ENCODE measurements at places on chromosomes 3 and 15.

- no peak for DNase-seq
Measured at GRCh38 chr3:149421764-149422163, 44.3 kb upstream of the TM4SF1 start.

DNA sequence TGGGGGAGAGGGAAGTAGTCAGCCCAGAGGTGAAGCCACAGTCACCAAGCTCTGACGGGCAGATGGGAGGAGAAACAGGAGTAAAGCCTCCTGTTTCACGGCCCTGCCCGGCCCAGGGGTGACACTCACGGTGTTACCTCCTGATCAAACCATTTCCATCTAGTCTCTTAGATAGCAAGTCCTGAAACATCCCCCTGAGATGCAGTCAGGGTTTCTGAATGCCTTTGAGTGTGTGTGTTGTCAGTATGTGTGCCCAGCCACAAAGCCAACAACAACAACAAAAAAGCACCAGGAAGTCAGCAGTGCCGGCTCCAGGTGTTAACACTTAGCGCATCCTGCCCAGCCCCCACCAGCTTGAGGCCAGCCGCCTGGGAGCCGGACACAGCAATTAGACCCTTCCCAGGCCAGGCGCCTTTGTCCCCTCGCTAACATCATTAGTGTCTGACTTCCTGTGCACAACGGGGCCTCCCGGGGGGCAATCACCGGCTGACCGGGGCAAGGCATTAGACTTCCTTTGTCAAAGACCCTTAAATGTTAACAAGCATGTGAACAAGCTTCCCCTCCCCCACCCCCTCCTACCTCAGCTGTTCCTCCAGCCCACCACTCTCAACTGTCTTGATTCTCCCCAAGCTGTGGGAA, 34.5 kb downstream of the IL17RD start:
- DNase-seq = no peak

DNA sequence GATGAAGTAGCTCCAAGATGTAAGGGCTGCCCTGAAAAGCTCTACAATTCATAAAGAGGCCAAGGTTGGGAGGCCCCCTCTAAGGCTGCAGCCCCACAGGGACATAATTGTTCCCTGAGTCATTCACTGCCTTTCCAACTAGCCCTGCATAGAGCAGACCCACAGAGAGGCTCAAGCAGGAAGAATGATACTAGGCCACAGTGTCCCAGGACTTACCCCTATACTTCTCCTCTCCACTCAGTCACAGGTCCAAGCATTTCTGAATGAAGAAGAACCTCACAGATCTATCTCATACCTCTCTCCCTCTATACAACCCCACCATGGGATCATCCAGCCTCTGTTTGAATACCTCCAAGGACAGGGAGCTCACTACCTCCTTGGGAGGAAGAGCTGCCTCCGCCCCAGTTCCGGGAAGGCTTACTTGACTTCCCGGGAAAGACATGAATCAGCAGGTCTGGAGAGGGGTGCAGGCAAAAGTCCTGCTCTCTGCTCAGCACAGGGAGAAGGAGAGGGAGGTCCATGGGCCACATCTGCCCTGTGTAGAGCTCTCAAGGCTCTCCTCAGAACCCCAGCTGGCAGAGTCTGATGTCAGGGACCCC, 6.9 kb upstream of the SKIC8 start:
- DNase-seq = no peak

- DNase-seq = no peak
Measured at GRCh38 chr3:183532620-183533411, 22.7 kb downstream of the KLHL6 start.

GRCh38 chr15:59933607-59934006, 70.5 kb upstream of the FOXB1 start:
- DNase-seq = no peak

DNA sequence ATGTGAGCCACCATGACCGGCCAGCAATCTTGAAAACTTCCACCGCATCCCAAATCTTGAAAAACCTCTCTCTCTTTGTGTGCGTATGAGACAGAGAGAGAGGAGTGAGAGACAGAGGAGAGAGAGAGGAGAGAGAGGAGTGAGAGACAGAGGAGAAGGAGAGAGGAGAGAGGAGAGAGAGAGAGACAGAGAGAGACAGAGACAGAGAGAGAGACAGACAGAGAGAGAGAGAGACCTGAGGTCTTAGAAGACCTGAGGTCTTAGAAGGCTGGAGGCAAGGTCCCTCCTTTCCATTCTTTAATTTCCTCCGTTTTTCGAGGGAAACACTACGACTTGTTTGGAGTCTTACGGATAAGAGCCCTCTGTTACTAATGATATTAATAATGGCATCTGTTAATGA, 39.5 kb downstream of the TMEM40 start:
- no peak for DNase-seq

DNA sequence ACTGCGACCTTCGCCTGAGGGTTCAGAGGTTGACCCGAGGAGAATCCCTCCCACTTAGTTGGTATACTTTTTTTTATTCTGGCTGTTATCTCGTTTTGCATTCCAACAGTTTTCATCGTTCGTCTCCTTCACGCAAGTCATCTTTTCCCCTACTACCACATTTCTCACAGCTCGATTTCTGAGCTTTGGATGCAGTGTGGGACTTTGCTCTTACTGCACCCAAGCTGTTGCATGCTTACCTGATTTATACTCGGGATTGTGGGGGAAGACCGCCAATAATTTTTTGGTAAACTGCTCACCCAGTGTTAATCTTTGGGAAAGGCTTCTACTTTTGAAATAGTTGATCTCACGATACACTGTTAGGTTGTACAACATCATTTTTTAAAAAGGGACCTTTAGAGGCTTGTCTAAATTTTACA, 702 bp downstream of the TBC1D23 start:
- DNase-seq = no peak

- no peak for DNase-seq
Measured at GRCh38 chr3:19816631-19817030, 117.4 kb downstream of the EFHB start.

GRCh38 chr3:38489766-38490165, 6.4 kb upstream of the EXOG start:
- no peak for DNase-seq

DNA sequence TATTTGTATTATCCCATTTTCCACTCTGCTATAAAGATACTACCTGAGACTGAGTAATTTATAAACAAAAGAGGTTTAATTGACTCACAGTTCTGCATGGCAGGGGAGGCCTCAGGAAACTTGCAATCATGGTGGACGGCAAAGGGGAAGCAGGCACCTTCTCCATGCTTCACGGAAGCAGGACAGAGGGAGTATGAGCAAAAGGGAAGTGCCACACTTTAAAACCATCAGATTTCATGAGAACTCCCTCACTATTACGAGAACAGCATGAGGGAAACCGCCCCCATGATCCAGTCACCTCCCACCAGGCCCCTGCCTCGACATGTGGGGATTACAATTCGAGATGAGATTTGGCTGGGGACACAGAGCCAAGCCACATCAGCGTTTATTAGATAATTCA, 172.8 kb downstream of the NR2F2 start:
- no peak for DNase-seq

GRCh38 chr3:29764041-29764440, 483.2 kb downstream of the RBMS3 start:
- no peak for DNase-seq

GRCh38 chr3:41933154-41933676, 28.7 kb downstream of the ULK4 start:
- DNase-seq = no peak

DNA sequence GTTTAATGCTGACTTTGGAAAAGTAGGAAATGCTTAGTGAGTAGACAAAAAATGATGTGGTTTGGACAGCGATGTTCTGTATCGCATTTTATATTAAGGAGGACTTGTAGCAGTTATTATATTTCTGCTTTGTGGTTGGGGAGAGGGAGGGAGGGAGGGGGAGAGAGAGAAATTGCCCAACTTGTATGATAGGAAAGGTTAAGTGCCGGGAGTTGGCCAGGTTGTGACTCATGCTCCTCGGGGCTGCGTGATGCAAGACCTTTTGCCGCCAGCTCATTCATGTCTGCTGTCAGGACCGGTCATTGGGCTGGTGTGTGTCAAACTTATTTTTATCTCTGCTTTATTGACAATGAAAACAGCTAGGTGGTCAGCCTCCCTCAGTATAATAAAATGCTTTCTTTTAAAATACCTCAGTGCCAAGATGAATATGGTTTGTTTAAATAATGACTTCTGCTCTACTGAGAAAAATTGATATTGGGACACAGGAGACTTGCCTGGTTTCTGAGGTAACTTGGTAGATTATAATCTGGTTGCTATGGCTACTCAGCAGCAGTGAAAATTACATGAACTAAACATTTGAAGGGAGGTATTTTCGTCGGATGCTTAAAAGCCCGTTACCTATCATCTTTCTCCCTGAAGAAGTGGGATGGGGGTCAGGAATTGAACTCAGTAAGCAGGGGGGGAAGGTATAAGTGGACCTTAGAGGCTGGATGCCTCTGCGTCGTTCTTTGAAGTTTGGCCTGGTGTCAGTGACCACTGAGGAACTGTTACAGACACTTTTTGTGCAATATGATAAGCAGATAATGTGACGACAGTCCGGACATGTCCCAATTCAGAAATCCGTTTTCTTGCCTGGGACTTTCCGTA, 90.7 kb downstream of the FNDC3B start:
- peak; percentile 19 for DNase-seq

- DNase-seq = no peak
Measured at GRCh38 chr3:86937306-86937791, 53.6 kb downstream of the VGLL3 start.

- DNase-seq = no peak
Measured at GRCh38 chr15:31402511-31403056, 75.9 kb downstream of the KLF13 start.

DNA sequence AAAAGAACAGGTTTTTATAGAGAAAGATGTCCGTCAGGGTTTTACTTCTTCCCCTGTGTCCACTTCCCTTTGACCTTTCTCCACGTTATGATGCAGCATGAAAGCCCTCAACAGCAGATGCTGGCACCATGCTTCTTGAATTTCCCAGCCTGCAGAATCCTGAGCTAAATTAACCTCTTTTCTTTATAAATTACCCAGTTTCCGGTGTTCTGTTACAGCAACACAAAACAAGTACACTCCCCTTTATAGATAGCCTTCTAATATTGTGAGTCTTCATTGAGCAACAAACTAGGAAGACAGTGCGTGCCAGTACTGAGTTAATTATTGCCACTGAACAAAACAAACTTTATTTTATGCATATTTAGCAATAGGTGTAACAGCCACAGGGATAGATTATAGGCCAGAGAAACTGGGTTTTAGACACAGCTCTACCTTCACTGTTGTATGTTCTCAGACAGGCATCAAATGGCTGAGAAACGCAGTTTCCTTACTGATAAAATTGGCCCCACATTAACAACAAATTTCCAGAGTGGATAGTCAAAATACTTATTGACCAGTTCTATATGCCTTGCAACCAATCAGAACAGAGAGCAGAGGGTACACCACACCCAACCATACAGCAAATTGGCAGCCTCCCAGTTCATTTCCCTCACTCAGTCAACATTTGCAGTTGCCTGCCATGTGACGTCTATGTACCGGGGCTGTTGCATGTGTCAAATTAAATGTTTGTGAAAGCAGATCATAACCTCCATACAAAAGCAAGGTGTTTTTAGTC, 14.4 kb upstream of the TBL1XR1 start:
- DNase-seq = no peak
